CD4-positive, alpha-beta memory T cell (primary cell): ENCODE measurements at places on chromosomes 1 and 21.

DNA sequence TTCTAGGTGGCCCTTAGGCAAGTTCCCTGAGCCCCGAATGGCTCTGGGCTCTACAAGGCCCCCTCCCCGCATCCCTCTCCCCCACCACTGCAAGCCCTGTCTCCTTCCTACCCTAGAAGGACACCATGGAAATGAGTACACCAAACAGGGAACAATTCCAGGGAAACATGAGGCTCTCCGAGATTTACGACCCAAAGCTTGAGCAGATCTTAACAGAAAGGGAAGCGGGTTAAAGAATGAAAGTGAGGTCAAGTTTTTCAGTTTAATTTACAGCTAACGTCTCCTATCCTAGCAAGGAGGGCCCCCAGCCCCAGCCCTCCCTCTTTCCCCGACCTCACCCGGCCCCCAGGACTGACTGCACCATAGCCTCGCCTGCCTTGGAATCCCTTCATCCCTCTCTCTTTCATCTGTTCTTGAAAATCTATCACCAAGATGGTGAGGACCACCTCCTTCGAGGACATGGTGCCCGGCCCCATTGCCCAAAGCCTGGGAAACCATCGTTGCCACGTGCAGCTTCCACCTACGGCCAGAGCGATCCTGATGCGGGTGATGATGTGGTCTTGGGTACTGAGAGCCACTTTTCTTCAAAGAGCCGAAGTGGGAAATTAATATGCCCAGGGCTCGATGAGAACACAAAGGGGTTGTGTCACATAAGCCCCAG is 30.5 kb downstream of the SIM2 start:
- no peak for DNase-seq

- no peak for DNase-seq
Measured at GRCh38 chr1:218874313-218874712, 299.4 kb upstream of the LYPLAL1 start.

DNA sequence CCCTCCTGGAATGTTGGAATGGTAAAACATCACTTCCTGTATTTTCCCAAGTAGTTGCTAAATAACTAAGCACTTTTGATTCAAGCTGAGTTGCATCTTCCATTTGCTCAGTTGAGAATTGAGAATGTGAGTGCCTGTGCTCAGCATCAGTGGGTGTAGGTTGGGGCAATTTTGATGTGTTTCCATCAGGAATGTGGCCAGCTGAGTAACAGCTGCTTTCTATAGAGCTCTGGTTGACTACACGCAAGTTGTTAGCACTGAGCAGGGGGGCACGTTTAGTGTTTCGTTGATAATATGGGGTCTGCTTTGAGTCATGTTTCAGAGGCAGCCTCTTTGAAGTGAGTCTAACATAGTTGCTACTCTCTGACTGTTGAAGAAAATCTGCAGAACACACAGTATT is 41.5 kb downstream of the LRRC53 start:
- no peak for DNase-seq

GRCh38 chr1:225979421-225979820 is 19.7 kb downstream of the SDE2 start:
- no peak for DNase-seq
